Progenitor cell of endocrine pancreas (in vitro differentiated cells): ENCODE measurements at places on chromosomes 12 and 14. TPM values are rescaled to one million over a fixed set of nuclear protein-coding genes. Genes with fewer than 3 reads are reported as not detected.

- H3K4me1 ChIP-seq, result no peaks in the 10 kb centered on the region
- no peak for DNase-seq
- H3K27ac ChIP-seq, result no peak overlapping the region
- H3K4me3 ChIP-seq, result no peak overlapping the region
- no peaks in the 10 kb centered on the region for H3K27me3 ChIP-seq
- no peaks in the 10 kb centered on the region for H3K36me3 ChIP-seq
Observed at GRCh38 chr14:52987042-52987441, 36.2 kb upstream of the FERMT2 start.

GRCh38 chr14:66011855-66012254 is 474.3 kb upstream of the CCDC196 start:
- no peak for DNase-seq
- H3K36me3 ChIP-seq, result no peaks in the 10 kb centered on the region
- peaks cover 2% of the 10 kb centered on the region for H3K4me1 ChIP-seq
- H3K27me3 ChIP-seq, result no peaks in the 10 kb centered on the region
- H3K27ac ChIP-seq, result no peak overlapping the region

GRCh38 chr12:109192358-109192757 is 76.0 kb downstream of the ACACB start:
- no peaks in the 10 kb centered on the region for H3K4me1 ChIP-seq
- H3K27ac ChIP-seq, result no peak overlapping the region
- no peaks in the 10 kb centered on the region for H3K27me3 ChIP-seq
- H3K36me3 ChIP-seq, result peaks cover 12% of the 10 kb centered on the region
- no peak overlapping the region for H3K4me3 ChIP-seq

DNA sequence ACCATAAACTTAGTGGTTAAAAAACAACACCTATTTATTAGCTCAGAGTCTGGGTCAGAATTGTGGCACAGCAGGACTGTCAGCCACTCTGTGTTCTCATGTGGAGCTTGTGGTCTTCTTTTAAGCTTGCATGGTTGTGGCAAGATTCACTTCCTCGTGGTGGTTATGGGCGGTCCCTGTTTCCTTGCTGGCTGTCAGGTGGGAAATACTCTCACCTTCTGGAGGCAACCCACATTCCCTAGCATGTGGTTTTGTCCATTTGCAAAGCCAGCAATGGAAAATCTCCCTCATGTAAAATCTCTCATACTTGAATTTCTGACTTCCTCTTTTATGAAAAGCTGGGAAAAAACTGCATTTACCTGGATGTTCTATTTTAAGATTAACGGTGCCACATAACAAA is 229.8 kb downstream of the ALX1 start:
- H3K27me3 ChIP-seq, result peaks cover 3% of the 10 kb centered on the region
- no peak overlapping the region for H3K4me3 ChIP-seq
- H3K27ac ChIP-seq, result no peak overlapping the region
- H3K4me1 ChIP-seq, result no peaks in the 10 kb centered on the region
- no peaks in the 10 kb centered on the region for H3K36me3 ChIP-seq

DNA sequence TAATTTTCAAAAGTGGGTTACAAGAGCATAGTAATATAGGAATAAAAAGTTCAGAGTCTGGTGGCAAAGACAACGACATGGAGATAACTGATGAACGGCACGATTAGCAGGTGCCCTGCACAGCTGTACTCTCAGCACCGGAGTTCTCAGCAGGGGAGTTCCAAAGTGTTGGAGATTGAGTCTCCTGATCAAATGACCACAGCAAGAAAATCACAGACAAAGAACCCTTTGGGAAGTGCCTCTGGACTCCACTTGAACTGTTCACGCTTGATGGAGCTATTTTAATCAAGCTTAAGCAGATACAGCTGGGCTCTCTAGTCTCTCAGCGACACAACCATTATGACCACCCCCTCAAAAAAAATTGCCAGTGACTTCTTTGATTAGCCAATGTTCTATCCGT is 153.1 kb downstream of the ALG10B start:
- H3K27ac ChIP-seq, result no peak overlapping the region
- H3K36me3 ChIP-seq, result no peaks in the 10 kb centered on the region
- no peak overlapping the region for H3K4me3 ChIP-seq

DNA sequence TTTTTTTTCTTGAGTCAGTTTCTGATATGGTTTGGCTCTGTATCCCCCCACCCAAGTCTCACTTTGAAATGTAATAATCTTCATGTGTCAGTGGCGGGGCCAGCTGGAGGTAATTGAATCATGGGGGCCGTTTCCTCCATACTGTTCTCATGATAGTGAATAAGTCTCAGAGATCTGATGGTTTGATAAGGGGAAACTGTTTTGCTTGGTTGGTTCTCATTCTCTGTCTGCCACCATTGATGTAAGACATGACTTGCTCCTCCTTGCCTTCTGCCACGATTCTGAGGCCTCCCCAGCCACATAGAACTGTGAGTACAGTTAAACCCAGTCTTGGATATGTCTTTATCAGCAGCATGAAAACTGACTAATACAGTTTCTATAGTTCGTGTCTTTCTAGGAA is 42.9 kb downstream of the WNK1 start:
- H3K4me1 ChIP-seq, result no peaks in the 10 kb centered on the region
- DNase-seq, result no peak
- H3K27me3 ChIP-seq, result no peaks in the 10 kb centered on the region

DNA sequence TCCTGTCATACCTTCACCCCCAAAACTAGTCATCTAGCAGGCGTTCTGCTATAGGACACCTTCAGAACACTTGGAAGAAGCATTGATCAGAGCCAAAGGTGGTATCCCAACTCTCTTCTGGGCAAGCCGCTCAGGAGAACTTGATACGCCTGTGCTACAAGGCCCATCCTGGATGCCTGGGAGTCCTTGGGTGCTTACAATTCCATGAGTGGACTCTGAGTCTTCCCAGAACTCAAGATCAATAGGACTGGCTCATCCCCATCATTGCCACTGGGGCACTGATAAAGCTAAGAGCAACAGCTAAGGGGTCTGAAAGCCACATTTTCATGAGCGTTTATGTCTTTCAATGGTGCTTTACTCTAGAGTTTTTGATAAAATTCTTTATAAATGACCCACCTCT is 1.9 kb downstream of the SPTB start:
- no peak overlapping the region for H3K4me3 ChIP-seq
- peaks cover 1% of the 10 kb centered on the region for H3K4me1 ChIP-seq
- no peaks in the 10 kb centered on the region for H3K36me3 ChIP-seq
- DNase-seq, result no peak
- peaks cover 78% of the 10 kb centered on the region for H3K27me3 ChIP-seq
- no peak overlapping the region for H3K27ac ChIP-seq

TUBA1B gene
- total RNA-seq, result 985 and 1,023 TPM in 2 replicates

DTX1 gene
- total RNA-seq, result 1.8 TPM in 2 replicates
